Heart right ventricle (tissue), 16 donors: ENCODE measurements at places on chromosomes 12 and 14.

DNA sequence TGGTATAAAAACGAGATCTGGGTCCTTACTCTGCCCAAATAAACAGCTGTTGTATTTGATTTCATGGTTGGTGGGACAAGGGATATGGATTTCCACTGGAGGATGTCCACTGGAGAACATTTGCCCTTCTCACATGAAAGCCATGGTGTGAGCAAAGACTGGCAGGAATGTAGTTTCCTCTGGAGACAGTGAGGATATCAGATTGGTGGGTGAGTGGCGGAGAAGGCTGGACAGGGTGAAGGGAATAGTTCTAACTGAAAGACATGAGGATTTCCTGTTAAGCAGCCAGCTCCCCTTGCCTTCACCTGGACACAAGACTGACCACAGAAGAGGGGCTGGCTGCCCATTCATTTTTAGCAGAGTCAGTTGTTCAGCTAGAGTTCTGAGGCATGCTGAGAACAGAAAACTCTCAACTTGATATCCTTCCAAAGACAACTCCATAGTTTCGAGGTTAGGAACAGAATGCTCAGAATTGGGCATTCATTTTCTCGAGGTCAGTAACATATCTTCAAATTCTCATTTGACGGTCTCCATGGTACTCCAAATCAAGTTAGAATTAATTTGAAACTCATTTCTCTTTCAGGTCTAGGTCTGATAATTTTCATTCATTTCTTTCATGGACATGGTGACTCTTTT lies 365.7 kb downstream of the LRIG3 start:
- no peak for DNase-seq

DNA sequence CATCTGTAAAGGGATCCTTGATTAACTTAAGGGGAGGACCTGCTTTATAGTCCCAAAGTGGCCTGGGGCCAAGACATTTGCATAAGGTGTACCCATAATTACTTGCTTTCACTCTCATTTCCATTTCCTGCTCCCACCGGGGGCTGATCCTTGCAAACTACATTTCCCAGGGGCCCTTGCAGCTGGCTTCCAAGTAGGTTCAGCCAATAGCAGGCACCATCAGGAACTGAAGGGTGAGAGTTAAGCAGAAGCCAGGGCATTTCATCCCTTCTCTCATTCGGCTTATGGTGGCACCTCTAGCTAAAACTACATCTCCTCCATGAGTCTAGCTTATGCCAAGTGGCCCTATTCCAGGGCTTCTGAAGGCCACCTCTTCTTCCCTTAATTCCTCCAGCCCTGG lies 88.8 kb downstream of the CCDC60 start:
- DNase-seq = no peak

DNA sequence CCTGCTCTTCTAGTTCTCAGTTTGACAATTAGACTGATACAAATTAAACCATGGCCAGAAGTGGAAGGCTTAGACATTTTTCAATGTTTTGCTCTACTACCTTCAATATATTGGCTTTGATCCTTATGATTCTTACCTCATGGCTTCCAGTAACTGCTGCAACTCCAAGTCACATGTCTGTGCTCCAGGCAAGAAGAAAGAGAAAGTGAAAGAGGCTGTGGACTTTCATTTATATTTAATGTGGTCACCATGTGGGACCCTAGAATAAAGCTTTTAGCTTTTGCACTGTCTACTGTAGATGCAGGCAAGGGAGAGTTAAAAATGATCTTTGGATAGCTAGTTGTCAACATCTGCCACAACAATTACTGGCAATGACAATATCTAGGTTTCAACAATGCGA lies 214.3 kb upstream of the PDE3A start:
- DNase-seq = no peak

- DNase-seq = no peak
These were observed 735.4 kb upstream of the TMEM132C start for GRCh38 chr12:127531542-127531941.

- no peak for DNase-seq
These were observed 87.6 kb downstream of the EML1 start for GRCh38 chr14:99880651-99881420.

- DNase-seq = no peak
These were observed 500.1 kb upstream of the CCDC196 start for GRCh38 chr14:65986041-65986440.

DNA sequence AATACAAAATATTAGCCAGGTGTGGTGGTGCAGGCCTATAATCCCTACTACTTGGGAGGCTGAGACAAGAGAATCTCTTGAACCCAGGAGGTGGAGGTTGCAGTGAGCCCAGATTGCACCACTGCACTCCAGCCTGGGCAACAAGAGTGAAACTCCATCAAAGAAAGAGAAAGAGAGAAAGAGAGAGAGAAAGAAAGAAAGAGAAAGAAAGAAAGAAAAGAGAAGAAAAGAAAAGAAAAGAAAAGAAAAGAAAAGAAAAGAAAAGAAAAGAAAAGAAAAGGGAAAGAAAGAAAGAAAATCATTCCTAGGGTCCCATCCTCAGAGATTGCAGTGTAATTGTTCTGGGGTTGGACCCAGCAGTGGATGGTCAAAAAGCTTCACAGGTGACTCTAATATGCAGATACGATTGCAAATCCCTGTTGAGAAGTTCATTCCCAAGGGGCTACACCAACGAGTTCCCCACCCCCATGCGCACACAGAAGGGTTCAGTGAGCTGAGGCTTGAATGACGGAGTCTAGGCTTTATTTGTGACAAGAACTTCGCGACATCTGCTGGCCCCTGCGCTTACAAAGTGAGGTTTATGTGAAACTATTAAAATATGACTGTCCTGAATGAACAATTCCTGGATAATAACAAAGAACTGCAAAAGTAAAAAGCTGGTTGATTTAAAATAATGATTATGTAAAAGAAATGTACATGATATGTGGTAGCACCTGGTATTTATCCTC lies 17.4 kb upstream of the RNASE12 start:
- no peak for DNase-seq
